ENCODE measurements at places on chromosomes 1 and 21. TPM values are rescaled to one million over a fixed set of nuclear protein-coding genes. Genes with fewer than 3 reads are reported as not detected.

SPRR2G gene
- total RNA-seq = not detected

SPRR4 gene
- not detected for total RNA-seq

LCE2C gene
- not detected for total RNA-seq

CAMK2N1 gene
- 0.60 TPM for total RNA-seq

OR6F1 gene
- total RNA-seq = not detected

CBR3 gene
- not detected for total RNA-seq

ANGPTL3 gene
- not detected for total RNA-seq

CFHR2 gene
- total RNA-seq = not detected

MROH9 gene
- not detected for total RNA-seq

Data from cardiac muscle cell (in vitro differentiated cells and primary cell).